ENCODE measurements at places on chromosomes 6 and 20.

GRCh38 chr6:52893803-52894202, 15.7 kb downstream of the GSTA3 start:
- DNase-seq: no peak

DNA sequence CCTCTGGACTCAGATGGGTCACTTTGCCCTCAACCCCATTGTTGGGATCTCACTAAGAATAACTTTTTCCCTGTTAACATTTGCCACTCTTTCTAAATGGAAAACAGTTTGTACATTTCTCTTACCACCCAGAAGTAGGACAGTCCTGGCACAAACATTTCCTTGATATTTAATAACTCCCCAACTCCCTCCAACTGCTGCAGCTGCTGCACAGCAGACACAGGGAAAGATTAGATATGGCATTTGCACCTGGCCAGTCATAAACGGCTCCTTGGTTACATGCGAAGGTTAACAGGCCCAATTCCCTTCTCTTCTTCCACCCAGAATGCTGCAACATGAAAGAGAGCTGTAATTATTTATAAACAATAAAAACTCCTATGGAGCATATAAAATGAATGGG, 55.9 kb upstream of the SOX4 start:
- DNase-seq: no peak

- DNase-seq: peak; percentile 97
Measured at GRCh38 chr6:121504227-121504626, 68.8 kb downstream of the GJA1 start.

DNA sequence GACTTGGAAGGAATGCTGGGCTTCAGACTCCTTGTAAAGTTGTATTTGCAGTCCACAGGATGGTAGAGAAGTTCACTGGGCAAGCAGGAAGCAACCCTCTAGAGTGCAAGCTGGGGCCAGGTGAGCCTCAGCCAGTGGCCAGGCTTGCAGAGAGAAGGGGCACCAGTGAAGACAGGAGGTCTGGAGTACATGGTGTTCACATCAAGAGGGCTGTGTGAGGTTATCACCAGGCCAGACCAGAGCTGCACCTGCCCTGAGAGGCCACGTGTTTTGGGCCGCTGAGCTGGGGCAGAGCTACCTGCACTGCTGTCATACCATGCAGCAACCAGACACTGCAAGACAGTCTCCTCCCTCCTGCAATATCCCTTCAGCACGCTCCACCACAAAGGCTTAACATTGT, 79.0 kb downstream of the SH3BGRL2 start:
- no peak for DNase-seq

DNA sequence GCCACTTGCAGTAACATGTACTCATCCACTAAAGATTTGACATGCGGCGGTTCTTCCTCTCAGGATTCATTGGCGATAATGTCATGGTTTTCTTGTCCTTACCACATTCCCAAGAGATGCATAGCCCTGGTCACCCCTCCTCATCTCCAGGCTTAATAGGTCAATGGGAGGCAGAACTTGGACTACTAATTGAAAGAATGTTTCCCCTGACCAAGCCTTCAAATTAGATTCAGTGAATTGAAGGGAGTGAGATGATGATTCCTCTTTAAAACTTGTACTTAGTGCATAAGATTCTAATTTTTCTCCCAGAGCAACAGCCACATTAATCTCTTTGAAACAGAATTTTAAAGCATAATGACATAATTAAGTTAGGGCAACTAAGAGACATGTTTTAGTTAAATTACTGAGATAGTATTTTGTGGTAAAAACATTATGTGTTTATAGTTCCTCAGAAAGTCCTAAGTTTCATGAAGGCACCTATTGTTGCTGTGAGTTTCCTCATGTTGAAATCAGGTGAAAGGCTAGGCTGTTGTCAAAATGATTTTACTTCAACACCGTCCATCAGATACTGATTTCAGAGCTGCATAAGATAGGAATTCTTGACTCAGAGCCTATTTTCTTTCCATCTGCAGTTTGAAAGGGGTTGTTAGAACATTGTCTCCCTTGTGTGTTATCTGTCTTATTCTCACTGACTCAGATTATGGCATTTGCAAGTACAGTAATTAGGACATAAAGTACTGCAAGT, 48.5 kb downstream of the STK4 start:
- DNase-seq: peak; percentile 80

DNA sequence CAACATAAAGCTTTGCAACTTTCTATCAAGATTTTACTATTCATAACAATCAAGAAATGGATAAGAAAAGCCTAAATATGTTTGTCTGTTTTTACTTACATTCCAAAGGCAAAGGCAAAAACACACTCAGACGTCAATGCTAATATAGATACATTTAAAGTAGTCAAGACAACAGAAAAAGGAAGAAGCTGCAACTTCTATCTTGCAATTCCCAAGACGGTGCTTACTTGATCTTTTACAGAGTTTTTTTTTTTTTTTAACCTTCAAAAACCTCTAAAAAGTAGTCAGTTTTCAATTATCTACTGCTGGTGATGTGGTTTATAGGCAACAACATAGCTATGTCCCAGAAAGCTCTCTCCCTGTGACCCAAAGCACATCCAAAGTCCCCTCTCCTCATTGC, 58.1 kb downstream of the EPB41L2 start:
- no peak for DNase-seq

GRCh38 chr20:19257865-19258264, 45.4 kb downstream of the SLC24A3 start:
- DNase-seq: no peak

DNA sequence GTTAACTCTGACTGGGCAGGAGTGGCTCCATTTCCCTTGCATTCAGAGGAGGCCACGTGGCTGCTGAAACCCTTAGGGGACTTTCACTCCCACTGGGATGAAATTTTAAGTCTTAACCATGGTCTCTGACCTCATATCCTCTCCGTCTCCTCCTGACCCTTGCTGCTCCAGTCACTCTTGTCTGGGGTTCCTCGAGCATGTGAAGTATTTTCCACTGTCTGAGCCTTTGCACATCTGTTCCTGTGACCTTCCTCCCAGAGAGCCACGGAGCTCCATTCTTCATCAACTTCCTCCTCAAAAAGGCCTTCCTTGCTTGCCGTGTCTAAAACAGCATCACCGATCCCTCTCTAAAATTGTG, 153.0 kb upstream of the UST start:
- no peak for DNase-seq

GRCh38 chr6:68427630-68428029, 207.5 kb upstream of the ADGRB3 start:
- peak; percentile 60 for DNase-seq

DNA sequence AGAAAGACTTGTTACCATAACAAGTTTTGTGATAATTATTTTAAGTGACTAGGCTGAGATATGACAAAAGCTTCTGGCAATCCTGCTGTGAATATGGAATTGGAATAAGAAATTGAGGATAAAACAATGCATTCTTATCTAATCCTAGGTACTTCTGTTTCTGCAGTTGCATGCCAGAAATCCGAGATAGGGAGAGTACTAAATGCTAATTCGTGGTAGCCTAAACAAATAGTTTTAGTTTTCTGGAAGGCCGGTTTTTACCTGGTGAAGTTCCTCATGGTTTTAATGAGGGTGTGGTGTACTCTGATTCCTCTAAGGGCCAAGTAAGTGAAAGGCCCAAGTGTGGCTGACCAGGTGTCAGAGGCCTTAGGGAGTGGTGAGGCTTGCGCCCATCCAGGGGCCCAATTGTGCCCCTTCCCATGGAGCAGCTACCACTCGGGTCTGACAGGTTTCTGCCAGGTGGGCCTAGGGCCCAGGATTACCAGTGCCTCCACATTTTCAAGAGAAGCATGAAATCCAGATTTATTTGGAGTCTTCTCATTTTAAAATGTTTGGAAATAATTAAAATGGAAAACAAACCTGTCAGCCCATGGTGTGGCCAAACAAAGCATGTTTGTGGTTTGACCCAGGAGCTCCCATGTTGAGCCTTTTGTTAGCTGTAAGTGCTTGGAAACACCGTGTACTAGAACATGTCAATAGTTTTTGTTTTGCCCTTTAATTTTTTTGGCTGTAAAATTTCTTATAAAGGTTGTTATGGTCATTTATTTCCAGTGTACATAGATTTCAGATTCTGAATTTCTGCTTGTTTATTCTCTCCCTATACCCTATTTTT, 6.6 kb downstream of the PLCB4 start:
- DNase-seq: no peak

DNA sequence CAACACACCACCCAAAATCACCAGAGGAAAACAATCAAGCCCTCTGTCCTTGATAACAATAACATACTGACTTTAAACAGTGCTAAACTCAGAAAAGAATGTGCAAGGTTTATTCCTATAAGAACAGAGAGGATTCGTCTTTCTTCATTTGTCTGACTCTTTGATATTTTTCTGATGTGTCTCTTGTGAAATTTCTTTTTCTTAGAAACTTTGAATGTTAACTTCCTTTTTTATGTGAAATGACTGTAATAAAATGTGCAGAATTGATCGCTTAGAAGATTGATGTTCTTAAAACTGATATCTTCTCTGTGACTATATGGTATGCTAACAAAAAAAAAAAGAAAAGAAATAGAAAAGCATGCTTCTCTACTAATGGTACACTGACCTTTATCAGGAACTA, 947.4 kb upstream of the CITED2 start:
- DNase-seq: no peak

GRCh38 chr20:36199345-36200257, 36.7 kb upstream of the AAR2 start:
- DNase-seq: peak; percentile 75

GRCh38 chr20:2261046-2261485, 34.7 kb upstream of the TGM3 start:
- DNase-seq: no peak

DNA sequence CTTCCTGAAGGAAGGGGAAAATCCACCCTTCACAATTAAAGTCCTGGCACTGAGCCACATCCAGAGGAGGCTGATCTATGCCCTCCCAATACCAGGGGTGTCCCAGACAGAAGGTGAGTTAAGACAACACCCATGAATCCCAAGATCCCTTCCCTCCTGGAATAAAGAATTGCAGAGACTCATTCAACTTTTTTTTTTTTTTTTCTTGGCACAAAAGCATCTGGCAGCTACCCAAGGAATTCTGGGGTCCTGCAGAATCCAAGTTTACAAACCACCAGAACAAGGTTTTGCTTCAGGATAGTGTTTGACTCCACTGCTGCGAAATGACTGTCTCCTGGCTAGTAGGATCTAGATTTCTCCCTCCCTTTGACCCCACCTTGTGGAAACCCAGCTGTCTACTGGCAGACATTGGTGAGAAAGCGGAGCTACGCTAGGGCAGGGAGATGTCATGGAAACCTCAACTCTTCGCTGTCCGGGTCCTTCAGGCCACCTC, 37.4 kb downstream of the JAG1 start:
- peak; percentile 68 for DNase-seq

- DNase-seq: no peak
Measured at GRCh38 chr6:157548635-157549467, 167.9 kb downstream of the ZDHHC14 start.

- no peak for DNase-seq
Measured at GRCh38 chr6:52529311-52529710, 47.5 kb downstream of the TRAM2 start.

GRCh38 chr6:105779110-105779509, 307.0 kb upstream of the PRDM1 start:
- DNase-seq: no peak

DNA sequence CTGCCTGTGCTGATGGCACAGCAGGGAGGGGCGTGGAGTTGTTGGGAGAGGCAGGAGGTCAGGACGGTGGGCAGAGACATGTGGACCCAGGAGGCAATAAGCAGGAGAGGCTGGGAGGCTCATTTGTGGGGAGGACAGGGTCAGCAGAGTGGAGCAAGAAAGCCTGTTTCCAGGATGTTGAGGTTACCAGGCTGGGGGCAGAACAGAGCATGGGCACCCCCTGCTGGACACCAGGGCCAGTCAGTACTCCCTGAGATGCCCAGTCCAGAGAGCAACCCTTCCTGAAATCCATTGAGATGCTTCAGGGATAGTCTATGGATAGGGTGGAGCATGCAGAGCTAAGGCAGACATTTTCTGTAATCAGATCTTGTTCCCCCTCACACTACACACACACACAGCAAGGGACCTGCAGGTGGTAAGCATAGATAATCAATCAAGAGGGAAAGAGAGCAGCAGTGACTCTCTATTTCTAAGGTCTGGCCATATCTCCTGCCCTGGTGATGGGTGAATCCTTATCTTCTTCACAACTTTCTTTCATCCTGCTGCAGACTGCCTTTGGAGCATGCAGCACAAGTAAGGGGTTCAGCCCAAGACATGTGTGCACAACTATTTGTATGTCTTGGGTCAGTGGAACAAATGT, 41.7 kb downstream of the MOCS1 start:
- DNase-seq: peak; percentile 71

- DNase-seq: no peak
Measured at GRCh38 chr20:13228771-13229170, 7.7 kb downstream of the ISM1 start.

GRCh38 chr20:43543138-43543537, 15.7 kb upstream of the SGK2 start:
- no peak for DNase-seq

DNA sequence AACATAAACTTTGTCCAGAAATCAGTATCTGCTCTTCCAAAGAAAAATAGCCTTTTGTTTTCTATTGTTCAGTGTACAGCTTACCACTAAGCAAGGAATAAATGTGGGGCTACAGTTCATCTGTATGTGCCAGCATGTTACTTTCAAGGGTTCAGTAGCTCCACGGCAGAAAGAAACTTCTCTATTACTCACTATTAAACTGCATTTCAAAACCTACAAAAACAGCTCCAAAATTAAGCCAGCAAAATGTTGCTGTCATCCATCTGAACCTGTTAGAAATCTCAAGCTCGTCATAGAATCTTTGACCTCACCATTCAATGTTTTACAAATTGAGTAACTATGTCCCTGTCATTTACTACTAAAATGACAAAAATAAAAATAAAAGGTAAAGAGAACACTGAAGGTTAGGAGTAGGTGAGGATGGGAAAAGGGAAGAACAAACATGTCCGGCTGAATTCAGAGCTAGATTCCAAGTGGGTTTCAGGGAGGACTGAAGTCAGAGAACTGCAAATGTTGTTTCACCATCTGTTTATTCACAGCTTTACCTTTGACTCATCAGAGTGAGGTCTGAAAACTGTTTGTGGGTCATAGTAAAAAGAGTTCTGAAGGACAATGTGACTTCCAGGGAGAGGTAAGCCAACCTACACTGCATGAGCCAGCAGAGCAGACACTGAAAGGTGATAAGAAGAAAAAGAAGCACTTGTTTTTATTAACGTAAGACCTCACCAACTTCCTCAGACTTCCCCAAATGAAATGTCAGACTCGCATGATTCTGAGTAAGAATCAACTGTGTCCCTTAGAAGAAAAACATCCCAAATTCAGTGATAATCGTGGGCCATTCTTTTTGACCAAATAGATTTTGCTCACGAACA, 62.0 kb downstream of the ATXN1 start:
- DNase-seq: peak; percentile 75

- no peak for DNase-seq
Measured at GRCh38 chr20:63533388-63533787, 3.8 kb downstream of the PTK6 start.

DNA sequence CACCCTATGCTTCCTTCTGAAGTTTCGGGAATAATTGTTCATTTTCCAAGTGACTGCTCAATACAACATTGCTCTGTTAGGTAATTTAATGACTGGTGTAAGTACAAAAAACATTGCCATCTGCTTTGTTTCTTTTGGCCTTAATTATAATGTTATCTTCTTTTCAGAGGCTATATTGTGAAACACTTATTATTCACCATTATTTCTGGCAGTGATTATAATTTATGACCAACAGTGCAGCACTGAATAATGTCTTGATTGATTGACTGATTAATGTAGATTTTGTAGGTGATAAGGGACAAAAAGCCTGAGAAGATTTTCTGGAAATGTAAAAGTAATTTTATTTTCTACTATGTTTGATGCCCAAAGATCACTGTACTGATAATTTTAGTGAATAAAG, 377.7 kb downstream of the PLCB1 start:
- peak; percentile 18 for DNase-seq
